GOT3 (cell line): ENCODE measurements at places on chromosomes 5 and 9.

DNA sequence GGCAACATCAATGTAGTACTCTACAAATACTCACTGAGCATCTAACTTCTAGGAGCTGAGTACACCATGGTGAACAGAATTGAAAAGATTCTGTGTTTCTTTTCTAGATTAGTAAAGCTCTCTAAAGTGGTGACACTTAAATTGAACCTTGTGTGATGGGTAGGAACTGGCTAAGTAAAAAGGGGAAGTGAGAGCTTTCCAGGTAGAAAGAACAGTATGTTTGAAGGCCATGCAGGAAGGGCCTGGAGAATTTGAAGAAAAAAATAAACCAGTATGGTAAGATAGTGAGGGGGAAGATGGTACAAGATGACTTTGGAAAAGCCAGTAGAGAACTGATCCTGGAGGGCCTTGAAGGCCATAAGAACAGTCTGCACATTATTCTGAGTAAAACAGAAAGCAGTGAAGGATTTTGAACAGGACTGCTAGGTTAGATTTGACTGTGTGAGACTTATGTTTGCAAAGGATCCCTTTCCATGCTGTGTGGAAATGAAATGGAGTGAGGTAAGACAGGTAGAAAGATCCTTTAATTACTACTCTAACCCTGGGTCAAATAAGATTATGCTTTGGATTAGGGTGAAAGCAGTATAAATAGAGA is 46.7 kb upstream of the UBQLN1 start:
- DNase-seq, result no peak

- DNase-seq, result no peak
These were observed 203.4 kb upstream of the RASEF start for GRCh38 chr9:83266331-83266665.

- DNase-seq, result no peak
These were observed 61.1 kb upstream of the CCL21 start for GRCh38 chr9:34771007-34771406.

DNA sequence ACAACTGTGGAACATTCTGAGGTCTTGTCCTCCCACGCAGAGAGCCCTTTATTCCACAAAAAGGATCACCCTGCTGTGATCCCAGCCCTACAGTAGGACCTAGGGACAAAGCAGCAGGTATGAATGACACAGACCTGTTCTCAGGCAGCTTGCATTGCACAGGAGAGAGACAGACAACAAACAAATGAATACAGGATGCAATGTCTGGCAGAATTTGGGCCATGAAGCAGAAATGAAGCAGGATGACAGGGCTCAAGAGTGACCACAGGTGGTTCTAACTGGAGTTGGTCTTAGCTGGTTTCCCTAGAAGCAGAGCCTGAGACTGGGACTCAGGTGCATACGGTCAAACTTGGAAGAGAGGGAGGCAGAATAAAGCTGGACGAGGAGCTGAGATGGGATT is 388.8 kb downstream of the CDK5RAP2 start:
- DNase-seq, result no peak

DNA sequence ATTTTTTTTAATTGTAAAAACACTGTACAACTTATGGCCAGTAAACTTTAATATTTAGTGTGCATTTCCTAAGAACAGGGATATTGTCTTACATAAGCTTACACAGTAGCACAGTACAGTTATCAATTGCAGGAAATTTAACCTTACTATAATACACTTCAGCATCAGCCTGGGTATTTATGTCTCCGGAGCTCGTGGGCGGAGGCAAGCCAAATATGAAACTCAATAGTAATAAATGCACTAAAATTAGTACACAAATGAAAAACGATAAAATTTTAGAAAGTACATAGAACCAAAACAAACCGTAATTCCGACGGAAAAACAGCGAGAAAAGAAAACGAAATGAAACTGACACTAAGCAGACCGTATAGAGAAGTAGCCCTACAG is 91.2 kb downstream of the ANXA2R start:
- DNase-seq, result no peak

DNA sequence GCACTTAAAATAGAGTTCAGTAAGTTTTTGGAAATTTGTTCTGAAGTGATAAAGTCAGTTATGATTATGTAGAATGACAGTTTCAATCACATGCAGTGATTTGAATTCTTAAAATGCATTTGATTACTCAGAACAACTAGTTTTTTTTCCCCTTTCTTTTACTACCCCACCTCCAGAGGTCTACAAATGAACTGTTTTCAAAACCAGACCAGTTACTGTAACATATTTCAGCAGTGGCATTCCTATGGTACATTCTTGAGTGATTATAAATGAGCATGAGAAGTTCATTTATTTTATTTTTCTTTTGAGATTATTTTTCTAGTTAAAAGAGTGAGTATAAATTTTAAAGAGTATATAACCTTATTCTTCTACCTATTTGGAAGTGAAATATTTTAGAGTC is 71.6 kb downstream of the NNT start:
- DNase-seq, result no peak

GRCh38 chr9:14221119-14221518 is 92.8 kb downstream of the NFIB start:
- no peak for DNase-seq

- DNase-seq, result no peak
These were observed 508.2 kb downstream of the CDK5RAP2 start for GRCh38 chr9:120071760-120072159.

DNA sequence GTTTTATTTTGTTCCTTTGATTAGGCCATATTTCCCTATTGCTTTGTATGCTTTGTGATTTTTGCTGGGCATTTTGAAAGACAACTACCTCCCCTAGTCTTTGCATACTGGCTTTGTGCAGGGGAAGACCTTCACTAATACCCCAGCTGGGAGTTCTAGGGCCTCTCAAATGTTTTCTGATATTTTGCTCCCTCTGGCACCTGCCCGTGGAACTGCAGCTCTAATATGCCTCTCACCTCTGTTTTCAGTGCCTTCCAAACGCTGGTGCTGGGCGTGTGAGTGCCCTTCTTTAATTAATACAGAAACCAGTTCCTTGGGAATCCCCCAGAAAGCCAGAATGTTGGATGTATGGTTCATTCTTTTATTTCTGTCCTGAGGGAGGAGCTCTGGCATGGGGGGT is 204.5 kb downstream of the COMMD10 start:
- no peak for DNase-seq

- no peak for DNase-seq
These were observed 8.6 kb upstream of the PHYKPL start for GRCh38 chr5:178241231-178241663.
